ENCODE measurements at places on chromosomes 4 and X.

- no peak for DNase-seq
Observed at GRCh38 chrX:39112143-39112542, 310.9 kb downstream of the MID1IP1 start.

GRCh38 chrX:17361620-17362019 is 13.4 kb upstream of the NHS start:
- no peak for DNase-seq

DNA sequence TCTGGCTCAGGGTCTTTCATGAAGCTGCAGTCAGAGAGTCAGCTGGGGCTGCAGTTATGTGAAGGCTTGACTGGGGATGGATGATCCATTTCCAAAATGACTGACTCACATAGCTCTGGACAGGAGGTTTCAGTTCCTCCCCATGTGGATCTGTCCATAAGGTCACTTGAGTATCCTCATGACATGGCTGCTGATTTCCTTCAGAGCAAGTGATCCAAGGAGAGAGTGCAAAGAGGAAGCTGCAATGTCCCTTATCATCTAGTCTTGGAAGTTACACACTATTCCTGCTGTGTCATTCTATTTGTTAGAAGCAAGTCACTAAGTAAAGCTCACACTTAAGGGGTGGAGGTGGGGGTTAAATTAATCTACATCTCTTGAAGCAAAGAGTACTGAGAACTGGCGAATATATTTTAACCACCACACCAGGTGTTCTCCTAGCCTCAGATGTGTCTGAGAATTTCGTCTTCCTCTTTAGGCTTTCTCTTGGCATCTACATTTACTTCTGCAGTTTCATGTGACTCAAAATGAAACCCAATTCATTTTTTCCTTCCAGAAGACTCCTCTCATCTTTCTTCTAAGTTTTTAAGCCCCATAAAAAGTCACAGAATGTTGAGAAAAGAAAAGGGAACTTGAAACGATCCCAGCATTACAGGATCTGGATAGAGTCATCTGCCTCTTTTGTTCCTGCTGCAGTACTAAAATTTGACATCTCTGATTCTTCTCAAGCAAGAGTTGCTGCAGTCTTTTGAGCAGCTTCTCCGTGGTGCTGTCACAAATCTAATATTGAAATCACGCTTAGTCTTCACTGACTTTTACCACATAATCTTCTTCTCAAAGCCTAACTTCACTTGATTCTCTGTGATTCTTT is 3.8 kb upstream of the GRPR start:
- DNase-seq: peak; percentile 67

DNA sequence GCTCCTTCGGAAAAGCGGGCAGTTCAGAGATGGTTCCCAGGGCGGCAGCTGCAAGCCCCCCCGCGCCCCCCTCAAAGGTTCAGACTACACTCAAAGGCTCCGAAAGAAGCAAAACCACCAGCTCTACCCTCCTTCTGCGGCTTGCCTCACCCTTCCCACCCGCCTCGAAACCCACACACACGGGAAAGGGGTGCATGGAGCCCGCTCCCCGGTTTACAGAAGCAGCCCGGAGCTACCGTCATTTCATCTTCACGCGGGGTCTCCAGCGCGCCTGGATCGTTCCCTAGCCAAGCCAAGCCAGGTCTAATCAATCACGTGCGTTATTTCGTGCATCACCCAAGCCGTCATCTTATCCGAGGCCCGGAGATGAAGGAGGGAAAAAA is 1.2 kb downstream of the NLGN4X start:
- DNase-seq: no peak

GRCh38 chr4:41373221-41373620 is 116.5 kb downstream of the UCHL1 start:
- no peak for DNase-seq

- DNase-seq: no peak
Observed at GRCh38 chrX:72536542-72536941, 36.1 kb downstream of the HDAC8 start.

DNA sequence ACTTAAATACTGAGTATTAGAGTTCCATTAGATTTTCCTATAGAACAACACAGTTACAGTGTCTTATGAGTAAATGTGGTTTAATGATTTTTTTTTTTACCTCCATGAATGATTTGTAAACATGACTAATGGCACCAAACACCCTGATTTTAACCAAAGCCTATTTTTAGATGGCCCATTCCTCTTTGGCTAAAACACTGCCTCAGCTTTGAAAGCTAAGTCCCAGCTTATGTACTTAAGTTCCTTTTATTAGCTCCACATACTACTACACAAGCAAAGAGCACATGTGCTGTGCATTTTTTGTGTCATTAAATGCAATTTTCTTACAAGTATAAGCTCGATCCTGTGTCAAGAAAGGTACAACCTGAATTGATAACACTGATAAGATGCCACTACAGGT is 575.6 kb upstream of the PITX2 start:
- no peak for DNase-seq

GRCh38 chr4:76072760-76073159 is 1.7 kb upstream of the ART3 start:
- no peak for DNase-seq

GRCh38 chr4:81811562-81812293 is 340.0 kb upstream of the RASGEF1B start:
- DNase-seq: no peak

DNA sequence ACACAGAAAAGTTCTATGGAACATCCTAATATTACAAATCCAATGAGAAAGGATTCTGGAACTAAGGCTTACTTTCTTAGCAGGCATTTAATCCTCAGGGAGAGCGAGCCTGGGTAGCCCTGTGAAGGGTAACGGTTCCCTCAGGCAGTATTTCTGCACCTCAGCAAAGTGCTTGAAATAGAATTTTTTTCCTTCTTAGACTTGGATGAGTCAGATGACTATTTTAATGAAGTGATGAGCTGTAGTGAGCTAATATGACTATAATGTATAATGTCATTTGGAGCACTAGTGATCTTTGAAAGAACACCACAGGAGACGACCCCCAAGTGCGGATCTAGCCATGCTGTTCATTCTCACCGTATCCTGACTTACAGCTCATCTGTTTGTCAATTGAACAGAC is 493.0 kb upstream of the FAM241A start:
- no peak for DNase-seq

DNA sequence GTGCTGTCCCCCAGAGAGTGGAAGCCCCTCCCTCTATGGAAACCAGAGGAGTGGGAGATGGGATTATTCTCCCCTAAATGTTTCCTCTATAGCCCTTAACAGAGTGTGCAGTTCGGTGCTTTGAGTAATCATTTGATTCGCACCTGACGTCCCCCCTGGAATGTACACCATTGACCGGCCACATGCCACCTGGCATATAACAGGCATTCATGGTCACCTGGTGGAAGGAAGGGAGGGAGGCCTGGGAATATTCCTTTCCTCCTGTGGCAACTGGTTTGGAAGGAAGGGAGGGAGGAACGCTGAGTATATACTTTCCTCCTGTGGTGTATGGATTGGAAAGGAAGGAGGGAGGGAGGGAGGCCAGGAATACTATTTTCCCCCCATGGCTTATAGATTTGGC is 77.2 kb downstream of the CRMP1 start:
- DNase-seq: no peak

GRCh38 chr4:102760645-102761295 is at the start of gene MANBA:
Gene MANBA (minus strand): TSS chr4:102760968. CDS start chr4:102760894, 74 bp downstream.
- peak; percentile 87 for DNase-seq

GRCh38 chr4:1833307-1834046 is 22.5 kb downstream of the LETM1 start:
- no peak for DNase-seq

GRCh38 chr4:107665001-107665400 is 55.0 kb downstream of the PAPSS1 start:
- DNase-seq: no peak

DNA sequence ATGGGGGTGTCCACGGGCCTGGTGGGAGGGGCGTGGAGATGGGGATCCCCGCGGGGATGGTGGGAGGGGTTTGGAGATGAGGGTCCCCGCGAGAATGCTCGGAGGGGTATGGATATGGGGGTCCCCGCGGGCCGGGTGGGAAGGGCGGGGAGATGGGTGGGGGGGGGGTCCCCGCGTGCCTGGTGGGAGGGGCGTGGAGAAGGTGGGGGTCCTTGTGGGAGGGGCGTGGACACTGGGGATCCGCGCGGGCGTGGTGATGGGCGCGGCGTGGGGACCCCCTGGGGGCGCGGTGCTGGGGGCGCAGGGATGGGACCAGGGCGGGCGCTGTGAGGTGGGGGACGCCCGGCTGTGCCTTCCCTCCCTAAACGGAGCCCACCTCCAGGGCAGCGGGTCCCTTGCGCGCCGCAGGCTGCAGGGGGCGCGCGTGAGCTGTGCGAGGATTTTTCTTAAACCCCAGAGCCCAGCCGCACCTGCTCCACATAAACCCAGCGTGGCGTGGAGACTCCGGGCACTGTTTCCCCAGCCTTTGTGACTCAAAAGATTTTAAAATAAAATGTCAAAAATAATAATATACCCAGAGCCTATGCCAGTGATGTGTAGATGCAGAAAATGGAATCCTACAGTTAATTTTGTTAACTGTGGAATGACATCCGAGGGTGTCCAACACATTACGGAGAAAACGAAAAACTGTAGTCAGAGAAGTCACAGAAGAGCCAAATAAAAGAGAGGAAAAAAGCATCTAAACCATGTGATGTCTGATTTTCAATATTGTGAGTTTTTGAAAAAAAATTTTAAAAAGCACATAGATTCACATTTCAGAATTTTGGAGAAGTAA is 1.5 kb upstream of the ASMTL start:
- DNase-seq: peak; percentile 64

- DNase-seq: no peak
Observed at GRCh38 chrX:72203421-72203820, 21.9 kb downstream of the PIN4 start.

- DNase-seq: no peak
Observed at GRCh38 chr4:4595252-4595651, 53.4 kb upstream of the STX18 start.

DNA sequence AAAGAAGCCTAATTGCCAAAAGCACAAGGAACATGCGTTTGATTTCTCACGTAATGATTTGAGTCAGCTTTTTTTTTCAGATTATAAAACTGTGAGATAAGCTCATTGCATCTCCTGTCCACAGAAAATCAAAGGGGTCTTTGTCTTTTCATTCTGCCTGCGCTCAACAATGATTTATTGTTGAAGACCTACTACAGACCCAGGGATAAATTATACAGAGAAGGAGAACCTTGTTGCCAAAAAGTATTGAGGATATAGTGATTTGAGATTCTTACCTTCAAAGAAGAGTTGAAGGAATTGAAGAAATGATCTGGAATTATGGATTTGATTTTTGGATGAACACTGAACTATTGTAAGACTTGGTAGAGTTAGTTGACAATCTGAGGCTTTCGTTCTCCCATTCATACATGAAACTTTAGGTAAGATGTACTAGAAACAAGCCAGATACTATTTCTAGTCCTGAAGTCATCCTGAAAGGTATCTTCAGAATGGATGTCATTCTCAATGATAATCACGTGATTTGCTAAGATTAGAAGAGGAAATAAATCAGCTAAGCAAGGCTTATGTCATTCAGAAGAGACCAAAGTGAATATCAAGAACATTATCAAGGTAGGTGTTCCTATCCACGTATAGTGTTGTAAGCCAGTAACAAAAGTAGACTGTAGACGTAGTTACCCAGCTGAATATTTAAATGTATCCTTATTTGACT is 71.1 kb upstream of the SCOC start:
- no peak for DNase-seq

DNA sequence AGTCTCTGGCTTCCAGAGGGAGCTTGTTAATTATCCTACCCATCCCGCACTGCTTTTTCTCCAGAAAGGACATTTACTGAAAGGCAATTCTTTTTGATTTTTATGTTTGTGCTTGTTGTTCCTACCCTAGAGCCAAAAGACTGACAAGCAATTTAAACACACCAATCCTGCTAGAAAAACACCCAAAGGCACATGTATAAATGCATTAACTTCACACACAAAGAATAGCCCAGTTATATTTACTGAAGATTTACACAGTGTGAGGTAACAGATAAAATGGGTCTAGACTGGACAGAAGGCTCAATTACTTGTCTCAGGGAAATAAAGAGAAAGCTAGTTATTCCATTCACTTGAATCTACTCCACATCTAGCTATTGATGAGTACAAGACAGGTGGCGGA is 61.2 kb upstream of the NOCT start:
- no peak for DNase-seq

DNA sequence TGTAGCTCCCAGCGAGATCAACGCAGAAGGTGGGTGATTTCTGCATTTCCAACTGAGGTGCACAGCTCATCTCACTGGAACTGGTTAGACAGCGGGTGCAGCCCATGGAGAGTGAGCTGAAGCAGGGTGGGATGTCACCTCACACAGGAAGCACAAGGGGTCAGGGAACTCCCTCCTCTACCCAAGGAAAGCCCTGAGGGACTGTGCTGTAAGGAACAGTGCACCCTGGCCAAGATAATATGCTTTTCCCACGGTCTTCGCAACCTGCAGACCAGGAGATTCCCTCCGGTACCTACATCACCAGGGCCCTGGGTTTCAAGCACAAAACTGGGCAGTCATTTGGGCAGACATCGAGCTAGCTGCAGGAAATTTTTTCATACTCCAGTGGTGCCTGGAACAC is 216.4 kb upstream of the TET2 start:
- DNase-seq: no peak

DNA sequence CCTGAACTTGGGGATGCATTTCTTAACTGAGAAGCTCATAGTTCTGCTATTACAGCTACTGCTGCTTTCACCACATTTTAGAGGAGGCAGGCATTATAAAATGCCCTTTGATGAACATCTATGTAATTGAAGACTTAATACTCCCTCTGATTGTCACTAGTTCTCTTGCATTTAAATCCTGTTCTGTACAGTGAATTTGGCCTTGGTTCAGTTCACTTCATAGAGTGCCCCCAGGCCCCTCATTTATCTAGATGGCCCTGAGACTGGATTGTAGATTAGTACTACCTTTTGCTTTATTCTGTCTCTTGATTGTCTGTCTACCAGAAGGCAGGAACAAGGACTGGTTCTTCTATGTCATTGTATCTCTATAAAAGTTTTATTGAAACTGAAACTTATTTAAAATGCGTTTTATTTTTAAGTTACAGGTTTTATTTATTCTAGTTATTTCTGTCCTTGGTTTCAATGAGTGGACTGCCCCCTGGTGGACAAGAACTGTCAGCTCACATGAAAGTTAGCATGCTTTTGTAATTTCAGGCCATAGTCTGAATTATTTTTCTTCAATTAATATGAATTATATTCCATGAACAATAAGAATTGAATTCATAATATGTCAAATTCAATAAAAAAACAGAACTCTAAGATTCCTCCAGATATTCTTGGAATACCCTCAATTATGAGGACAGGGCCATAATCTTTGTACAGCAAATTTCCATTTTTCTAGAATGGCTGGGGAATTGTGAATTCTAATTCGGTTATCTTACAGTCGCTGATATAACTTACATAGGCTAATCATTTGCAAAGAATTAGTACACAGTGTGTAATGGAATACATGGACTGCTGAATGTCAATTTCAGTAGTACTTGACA is 47.2 kb upstream of the TMEM33 start:
- peak; percentile 63 for DNase-seq

DNA sequence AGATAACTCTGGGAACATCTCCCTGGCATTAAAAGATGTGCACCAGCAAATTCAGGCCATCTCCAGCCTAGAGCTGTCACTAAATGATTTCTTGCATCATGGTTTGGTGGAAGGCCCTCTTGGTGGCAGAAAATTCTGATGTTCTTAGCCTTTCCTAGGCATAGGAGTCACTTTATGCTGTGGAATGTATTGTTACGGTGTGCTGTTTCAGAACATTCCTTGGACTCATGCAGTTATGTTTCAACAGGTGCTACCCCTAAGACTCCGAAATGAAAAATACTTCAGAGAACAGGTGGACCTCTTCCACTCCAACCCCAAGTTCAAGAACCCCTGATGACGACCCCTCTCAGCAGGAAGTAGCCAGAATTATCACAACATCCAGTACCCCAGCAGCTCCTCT is 20.3 kb upstream of the PAPSS1 start:
- peak; percentile 39 for DNase-seq

All from inflammatory macrophage treated with lipopolysaccharide for 1 hour (primary cell).